GF-D8 (cell line): ENCODE measurements at places on chromosomes 3 and 15.

GRCh38 chr15:67843571-67844387, 3.9 kb upstream of the RNU6-1 start:
- DNase-seq = no peak

GRCh38 chr15:34900748-34901147, 68.8 kb downstream of the AQR start:
- no peak for DNase-seq

- DNase-seq = peak; percentile 40
These were observed 58.1 kb downstream of the RSRC1 start for GRCh38 chr3:158167737-158168557.

DNA sequence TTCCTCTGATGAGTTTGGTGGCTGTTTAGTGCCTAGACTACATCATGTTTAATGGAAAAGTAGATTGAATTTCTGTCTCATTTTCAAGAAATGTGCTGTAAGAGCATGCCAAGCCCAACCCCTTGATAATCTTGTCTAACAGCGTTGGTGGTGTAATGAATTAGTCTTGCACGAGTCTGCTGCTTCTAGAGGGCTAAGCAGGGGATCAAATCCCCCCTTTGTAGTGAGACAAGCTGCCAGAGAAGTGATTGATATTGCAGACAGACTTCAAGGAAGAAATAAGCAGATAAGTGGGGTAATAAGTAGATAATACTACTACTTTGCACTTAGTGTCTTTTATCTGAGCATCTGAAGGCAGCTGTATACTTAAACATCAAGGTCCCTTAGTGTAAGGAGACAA, 141.4 kb downstream of the TP63 start:
- DNase-seq = no peak

GRCh38 chr15:50676799-50677483, 9.7 kb downstream of the TRPM7 start:
- DNase-seq = no peak
